ENCODE measurements at places on chromosomes 13 and 19. TPM values are rescaled to one million over a fixed set of nuclear protein-coding genes. Genes with fewer than 3 reads are reported as not detected.
A peak's percentile ranks its signal among the peaks of the same experiment; 100 is the strongest.

Gene NLRP9
- total RNA-seq = not detected

Gene SERP2
- 0.77 TPM for total RNA-seq

Gene PRKCG
- total RNA-seq = not detected

Gene ARHGAP35
- total RNA-seq = 37.1 TPM

Gene KASH5
- not detected for total RNA-seq

Gene LGALS4
- total RNA-seq = 0.64 TPM

Gene MISP3
- total RNA-seq = 1.4 TPM

Gene RNU6-9
- total RNA-seq = not detected

Gene EPSTI1
- 0.53 TPM for total RNA-seq

Gene CYP4F8
- not detected for total RNA-seq

Gene IGFLR1
- total RNA-seq = 0.26 TPM

Gene ATP7B
- 3.9 TPM for total RNA-seq

Gene FLT3
- total RNA-seq = not detected

DNA sequence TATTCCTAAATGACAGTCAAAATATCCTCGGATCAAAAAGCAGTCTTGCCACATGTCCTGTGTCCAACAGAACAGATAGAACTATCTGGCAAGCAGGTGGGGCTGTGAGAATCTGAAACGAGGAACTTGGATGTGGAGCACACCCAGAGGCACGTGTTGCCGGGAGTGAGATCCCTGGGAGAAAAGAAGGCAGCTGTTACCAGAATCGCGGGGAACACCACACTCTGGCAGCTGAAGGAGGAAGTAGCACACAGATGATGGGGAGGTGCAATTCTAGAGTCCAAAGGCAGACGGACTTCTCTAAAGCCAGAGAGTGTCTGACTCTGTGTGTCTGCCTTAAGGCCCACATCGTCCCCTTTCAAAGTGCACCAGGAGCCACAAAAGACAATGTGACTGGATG lies 22.3 kb downstream of the SLC7A1 start:
- no peak for DNase-seq

DNA sequence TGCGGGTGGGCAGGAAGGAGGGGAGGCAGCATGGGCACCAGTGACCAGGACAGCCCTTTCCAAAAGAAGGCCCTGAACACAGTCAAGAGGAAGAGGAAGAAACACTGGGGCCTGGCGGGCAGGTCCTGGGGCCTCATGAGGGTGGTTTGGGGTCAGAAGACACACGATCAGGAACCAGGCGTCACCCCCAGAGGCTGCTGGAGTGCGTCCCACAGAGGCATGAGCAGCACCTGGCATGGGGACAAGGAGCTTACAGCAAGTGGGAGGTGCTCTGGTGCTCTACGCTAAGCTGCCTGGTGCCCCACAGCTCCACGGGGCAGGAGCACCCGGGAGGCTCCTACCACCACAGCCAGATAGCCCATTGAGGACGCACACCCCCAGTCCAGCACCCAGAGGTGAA lies 20.0 kb downstream of the ELL start:
- DNase-seq = no peak

DNA sequence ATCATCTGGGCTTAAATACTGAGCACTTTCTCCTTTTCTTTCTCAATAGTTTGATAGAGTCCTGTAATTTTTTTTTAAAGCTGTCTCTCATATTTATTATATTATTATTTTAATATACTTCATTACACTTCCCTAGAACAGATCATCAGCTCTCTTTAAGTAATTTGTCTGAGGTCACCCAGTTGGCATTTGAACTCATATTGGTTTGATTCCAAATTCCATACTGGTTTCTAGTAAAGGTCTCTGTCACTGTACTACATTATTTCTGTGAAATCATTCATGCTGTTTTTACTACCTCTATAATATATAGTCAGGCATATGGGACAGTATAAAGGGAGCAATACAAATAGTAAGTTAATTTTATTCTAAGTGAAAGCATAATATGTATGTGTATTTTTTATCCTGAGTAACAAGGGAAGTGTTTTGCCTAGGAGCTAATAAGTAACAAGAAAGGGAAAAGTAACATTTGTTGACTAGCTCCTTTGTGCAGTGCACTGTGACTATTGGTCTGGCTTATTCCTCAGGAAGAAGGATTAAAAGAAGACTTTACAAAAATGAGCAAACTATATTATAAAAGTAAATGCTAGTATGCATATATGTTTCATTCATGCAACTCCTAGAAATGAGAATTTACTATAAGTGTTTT lies 14.3 kb downstream of the LPAR6 start:
- DNase-seq = peak; percentile 61

GRCh38 chr13:99687723-99688397 lies 186.6 kb downstream of the TM9SF2 start:
- no peak for DNase-seq

DNA sequence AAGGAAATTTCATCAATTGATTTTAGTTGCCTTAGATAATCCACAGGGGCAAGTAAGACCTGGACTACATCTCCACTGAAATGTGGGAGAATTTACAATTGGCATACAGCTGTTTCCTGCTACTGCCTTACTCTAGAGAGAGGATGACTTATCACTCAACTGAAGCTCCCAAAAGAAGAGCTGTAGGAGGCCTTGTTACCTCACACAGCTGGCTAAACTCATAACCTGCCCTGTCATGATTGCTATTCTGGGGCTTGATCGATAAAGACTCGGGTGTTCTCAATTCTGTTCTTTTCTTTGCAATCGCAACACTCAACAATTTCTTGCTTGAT lies 1396.4 kb downstream of the EFNB2 start:
- DNase-seq = no peak

DNA sequence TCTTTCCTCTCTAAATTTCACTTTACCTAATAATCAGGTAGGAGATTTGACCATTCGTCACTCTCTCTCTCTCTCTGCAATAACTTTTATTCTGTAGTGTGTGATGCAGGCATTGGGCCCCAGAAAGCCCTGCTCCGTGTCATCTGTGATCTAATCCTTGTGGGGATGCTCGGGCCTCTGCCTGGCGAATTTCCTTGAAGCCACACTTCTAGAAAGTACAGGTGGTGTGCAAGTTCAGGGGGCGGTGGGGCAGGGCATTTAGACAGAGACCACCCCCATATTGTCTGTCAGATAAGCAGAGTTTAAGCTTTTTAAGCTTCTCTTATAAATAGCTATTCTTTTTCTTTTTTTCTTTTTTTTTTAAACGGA lies 53.4 kb upstream of the GPR12 start:
- no peak for DNase-seq

- DNase-seq = peak; percentile 57
Measured at GRCh38 chr19:56253737-56254136, 18.8 kb upstream of the EDDM13 start.

- no peak for DNase-seq
Measured at GRCh38 chr19:5115771-5116202, 146.9 kb downstream of the KDM4B start.

DNA sequence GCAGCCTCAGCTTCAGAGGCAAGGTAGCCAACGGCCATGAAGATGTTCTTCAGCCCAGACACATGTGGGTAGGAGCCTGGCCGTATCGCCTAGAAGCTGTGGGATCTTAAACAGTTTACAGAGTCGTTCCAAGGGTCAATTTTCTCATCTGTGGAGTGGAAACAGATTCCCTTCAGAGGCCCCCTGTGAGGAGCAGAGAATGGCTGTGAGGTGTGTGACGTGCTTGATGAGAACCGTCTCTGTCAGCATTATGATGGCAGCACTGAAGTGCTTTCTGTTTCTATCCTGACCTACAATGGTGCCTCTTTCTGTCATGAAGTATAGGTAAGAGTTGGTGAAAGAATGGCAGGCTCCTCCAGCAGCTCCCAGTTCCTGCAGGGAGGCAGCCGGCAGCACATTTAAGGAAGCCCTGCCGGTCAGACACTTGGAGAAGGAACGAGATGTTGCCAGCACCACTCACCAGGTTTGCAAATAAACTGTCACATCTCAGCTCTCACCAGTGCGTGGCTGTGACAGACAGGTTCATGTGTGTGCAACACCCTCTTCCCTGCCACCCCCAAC lies 277.3 kb downstream of the FOXO1 start:
- DNase-seq = no peak

DNA sequence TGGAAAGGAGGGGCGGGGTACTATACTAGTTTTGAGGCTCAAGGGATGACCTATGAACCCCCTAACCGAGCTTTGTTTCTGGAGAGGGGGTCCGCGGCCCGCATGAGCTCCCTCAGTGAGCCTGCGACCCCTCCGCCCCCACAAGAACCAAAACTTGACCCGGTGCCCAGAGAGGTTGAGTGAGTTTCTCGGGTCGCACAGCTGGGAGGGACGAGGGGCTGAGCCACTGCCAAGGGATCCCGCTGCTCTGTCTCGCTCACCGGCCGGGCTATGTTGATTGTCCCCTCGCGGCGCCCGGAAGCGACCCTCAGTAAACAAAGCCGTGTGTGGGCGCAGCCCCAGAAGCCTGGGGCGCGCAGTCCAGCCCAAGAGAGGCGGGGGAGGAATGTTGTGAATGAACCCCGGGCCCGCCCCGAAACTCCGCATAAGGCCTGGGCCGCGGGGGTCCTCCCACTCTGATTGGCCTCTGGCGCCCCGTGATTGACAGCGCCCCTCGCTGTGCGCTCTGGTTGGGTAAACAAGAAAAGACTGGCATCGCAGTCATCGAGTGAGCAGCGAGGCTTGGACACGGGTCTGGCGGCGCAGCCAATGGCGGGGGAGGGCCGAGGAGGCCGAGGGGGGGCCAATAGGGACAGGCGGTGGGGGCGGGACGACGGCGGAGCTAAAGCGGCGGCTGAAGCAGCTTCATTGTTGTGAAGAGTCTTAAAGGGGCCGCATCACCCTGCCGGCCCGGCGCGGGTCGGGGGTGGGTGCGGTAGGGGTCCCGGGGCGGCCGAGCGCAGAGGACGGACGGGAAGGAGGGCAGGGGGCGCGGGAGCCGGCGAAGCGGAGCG lies at the start of gene ZSWIM4:
TSS of gene ZSWIM4 (plus strand) at position 687 of the 833 bp plus-strand sequence. CDS start 206 bp downstream, outside the sequence.
- DNase-seq = peak; percentile 96

DNA sequence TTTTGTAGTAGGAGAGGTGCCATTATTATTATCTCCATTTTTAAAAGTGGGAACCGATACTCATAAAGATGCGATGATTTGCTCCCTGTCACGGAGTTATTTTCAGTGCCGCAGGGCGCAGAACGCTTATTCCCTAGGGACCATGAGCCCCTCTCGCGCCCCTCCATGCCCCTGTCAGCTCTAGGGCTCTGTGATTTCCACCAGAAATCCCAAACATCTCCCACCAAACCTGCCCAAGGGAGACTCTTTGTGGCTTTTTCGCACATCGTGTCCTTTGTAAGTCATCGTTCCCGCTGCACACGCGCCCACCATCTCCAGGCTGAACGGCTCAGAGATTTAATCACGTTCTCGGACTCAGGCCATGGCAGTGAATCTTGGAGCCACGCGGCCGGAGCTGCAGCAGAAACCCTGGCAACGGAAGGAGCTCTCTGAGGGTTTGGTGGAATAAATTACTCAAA lies 105.1 kb downstream of the DNAJC15 start:
- no peak for DNase-seq

GRCh38 chr13:40558656-40559055 lies 107.8 kb downstream of the FOXO1 start:
- no peak for DNase-seq

GRCh38 chr13:19184176-19184575 lies 2.6 kb upstream of the TUBA3C start:
- no peak for DNase-seq

- no peak for DNase-seq
Measured at GRCh38 chr13:98927951-98928927, 49.6 kb downstream of the DOCK9 start.

GRCh38 chr13:78334059-78334458 lies 269.3 kb downstream of the POU4F1 start:
- DNase-seq = no peak

DNA sequence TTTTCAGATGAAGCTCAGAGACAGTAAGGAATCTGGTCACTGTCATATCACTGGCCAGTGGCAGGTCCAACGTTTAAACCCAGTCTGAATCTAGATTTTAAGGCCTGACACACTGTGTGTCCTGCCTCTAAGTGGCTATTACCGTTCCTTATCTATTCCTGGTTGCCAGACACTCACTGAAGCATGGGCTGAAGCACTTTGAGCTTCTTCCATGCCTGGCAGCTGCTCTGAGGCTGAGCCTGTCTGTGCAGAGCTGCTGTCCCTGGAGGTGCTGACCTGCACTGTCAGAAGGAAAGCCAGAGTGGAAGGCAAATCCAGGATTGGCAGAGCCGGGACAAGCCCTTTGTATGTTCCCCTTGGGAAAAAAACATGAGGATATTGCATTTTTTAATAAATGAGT lies 109.2 kb upstream of the SLC7A1 start:
- DNase-seq = no peak

DNA sequence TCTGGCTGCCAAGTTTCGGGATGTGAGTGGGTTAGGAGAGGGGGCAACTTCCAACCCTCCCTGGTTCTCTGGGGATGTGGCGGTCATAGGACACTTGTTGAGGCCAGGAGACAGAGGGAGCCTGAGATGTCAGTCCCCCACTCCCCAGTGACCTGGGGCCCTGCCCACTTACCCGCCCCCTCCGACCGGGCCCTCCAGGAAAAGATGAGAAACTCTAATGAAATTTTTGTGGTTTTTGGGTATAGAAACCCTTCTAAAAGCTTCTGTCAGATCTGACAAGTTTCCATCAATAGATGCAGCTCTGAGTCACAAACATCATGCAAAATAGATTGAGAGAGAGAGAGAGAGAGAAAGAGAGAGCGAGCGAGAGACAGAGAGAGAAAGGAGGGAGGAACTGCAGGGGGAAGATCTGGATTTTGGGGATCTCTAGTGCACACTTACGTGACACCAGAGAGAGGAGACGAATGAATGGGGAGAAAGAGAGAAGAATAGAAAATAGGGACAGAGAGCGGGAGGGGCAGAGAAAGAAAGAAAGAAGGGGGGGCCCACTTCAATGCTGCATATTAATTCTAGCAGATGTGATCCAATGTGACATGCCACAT lies 94.0 kb downstream of the PTPRS start:
- no peak for DNase-seq
